Smooth muscle cell of trachea (primary cell): ENCODE measurements at places on chromosomes 3 and 15. TPM values are rescaled to one million over a fixed set of nuclear protein-coding genes. Genes with fewer than 3 reads are reported as not detected.

The SNX33 gene
- 21.4 and 37.2 TPM in 2 replicates for total RNA-seq

The TGM5 gene
- not detected in 2 replicates for total RNA-seq

The TOMM70 gene
- total RNA-seq: 58.9 and 69.7 TPM in 2 replicates

The CBLB gene
- total RNA-seq: 26.0 and 32.4 TPM in 2 replicates

The SERPINI2 gene
- total RNA-seq: not detected in 2 replicates

The PLA2G4B gene
- total RNA-seq: 0.83 and 10.8 TPM in 2 replicates

The SLMAP gene
- 42.3 and 51.2 TPM in 2 replicates for total RNA-seq

The NANOGP8 gene
- total RNA-seq: 0.15 and 0.33 TPM in 2 replicates

The MNS1 gene
- total RNA-seq: 1.2 and 3.9 TPM in 2 replicates
